ENCODE measurements at places on chromosomes 7 and 10. TPM values are rescaled to one million over a fixed set of nuclear protein-coding genes. Genes with fewer than 3 reads are reported as not detected.

The PRSS2 gene
- not detected for total RNA-seq

GRCh38 chr10:25972631-25973030 lies 38.6 kb downstream of the MYO3A start:
- no peak for DNase-seq

GRCh38 chr10:110864662-110865140 lies 7.0 kb upstream of the PDCD4 start:
- DNase-seq, result peak; percentile 93

The ACSL5 gene
- total RNA-seq, result 71.2 TPM

The RHOBTB1 gene
- 0.97 TPM for total RNA-seq

DNA sequence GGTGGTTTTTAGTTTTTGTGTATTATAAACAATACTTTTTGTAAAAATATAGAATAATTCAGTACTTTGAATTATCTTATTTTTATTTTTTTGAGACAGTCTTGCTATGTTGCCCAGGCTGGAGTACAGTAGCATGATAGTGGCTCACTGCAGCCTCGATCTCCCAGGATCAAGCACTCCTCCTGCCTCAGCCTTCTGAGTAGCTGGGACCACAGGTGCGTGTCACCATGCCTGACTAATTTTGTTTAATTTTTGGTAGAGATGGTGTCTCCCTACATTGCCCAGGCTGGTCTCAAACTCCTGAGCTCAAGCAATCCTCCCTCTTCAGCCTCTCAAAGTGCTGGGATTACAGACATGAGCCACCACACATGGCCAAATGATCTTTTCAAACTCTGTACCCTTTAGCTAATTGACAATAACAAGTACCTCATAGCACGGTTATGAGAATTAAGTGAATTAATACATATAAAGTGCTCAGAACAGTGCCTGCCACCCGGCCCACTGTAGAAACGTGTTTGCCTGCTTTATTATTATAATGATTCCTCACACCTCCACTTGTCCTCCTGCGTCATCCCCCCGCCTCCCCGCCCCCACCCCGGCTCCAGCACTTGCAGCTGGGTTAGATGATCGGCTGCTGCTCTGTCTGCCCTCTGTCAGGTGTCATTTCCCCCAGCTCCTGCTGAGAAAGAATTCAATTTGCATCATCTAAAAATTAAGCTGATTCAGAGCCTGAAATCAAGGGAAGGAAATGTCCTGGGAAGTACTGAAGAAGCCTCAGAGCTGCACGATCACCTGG lies 53.6 kb upstream of the NRF1 start:
- DNase-seq, result no peak

GRCh38 chr10:116017405-116017804 lies 255.6 kb downstream of the GFRA1 start:
- DNase-seq, result no peak
